Foreskin keratinocyte (primary cell): ENCODE measurements at places on chromosomes 12 and 14.

GRCh38 chr14:59199614-59200013 lies 11.1 kb downstream of the DAAM1 start:
- DNase-seq: no peak

DNA sequence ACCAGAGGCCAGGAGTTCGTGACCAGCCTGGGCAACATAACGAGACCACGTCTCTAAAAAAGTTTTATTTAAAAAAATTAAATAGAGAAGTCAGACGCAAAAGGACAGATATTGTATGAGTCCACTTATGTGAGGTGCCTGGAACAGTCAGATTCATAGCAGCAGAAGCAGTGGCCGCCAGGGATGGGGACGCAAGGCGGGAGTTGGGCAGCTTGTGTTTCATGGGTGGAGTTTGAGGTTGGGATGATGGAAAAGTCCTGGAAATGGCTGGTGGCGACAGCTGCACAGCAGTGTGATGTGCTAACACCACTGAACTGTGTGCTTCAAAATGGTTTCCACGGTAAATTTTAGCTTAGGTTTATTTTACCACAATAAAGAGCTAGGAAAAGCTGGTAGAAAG lies 57.6 kb upstream of the DDX11 start:
- no peak for DNase-seq

- no peak for DNase-seq
These were observed 91.8 kb downstream of the RIN3 start for GRCh38 chr14:92605274-92605940.

DNA sequence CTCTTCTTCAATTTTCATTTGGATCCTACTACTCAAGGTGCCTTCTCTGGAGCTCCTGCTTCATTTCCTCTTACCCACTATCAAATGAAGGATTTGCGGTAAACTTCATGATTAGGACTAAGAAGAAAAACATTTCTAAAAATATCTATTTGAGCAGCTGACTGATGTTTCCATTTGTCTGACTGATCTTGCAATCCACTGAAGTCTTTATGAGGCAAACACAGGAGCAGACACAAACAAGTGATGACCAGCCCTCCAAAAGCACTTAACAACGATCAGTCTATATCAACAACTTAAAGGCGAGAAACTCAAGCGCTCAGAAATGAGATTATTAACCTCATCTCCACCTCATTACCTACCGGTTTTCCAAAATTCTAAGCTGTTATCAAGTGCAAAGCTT lies 26.2 kb downstream of the OSBPL8 start:
- DNase-seq: no peak

- no peak for DNase-seq
These were observed 581.9 kb downstream of the VRK1 start for GRCh38 chr14:97379091-97379531.

- DNase-seq: no peak
These were observed 10.3 kb upstream of the ELK3 start for GRCh38 chr12:96183734-96184370.

- DNase-seq: no peak
These were observed 271.6 kb downstream of the CACNA1C start for GRCh38 chr12:2324387-2324786.

GRCh38 chr12:105041186-105041585 lies 43.1 kb downstream of the ALDH1L2 start:
- DNase-seq: no peak

- DNase-seq: peak; percentile 50
These were observed 34.4 kb downstream of the WBP11 start for GRCh38 chr12:14768823-14769405.

GRCh38 chr12:113445544-113446171 lies 23.5 kb downstream of the SDSL start:
- no peak for DNase-seq

DNA sequence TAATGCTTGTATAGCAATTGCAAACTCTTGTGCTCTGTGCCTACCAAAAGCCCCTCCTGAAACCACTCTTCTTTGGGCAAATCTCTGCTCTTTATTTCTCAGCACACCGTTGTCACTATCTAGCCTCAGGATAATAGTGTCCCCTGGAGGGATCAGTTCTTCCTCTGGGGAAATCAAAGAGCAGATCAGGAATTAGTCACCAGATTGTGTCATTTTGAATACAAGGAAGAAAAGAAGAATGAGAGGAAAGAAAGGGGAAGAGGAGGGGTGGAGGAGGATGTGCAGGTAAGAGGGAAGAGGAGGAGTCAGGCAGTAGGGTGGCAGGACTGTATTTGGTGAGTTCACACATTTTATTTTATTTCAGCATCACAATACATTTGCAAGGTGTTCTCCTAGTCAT lies 256.4 kb downstream of the GRIN2B start:
- no peak for DNase-seq

DNA sequence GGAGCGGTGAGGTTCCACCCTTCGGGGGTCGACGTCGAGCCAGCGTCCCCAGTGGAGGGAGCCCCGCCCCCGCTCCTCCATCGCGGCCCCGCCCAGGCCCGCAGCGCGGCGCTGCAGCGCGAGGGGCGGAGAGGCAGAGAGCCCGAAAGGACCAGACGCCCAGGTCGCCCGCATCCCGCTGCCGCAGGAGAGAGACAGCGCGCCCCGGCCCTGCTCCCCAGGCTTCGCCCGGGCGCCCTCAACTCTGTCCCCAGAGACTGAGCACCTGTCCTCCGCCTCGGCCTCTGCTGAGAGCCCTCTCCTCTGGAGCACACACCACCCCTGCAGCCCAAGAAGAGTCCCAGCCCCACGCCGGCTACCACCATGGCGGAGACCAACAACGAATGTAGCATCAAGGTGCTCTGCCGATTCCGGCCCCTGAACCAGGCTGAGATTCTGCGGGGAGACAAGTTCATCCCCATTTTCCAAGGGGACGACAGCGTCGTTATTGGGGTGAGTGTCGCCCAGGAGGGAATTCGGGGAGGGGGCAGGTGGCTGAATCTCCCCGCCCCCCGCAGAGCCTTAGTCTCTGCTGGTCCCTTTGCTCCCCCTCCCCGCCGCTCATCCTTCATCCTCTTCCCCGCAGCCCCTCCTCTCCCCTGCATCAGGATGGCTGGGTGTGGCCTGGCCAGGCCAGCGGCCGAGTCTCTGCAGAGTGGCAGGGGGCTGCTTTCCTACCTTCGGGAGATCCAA lies at the start of gene KIF5A:
Gene KIF5A, plus strand, starts transcription at position 136 of the 732 bp plus-strand sequence. Its CDS starts 228 bp downstream, at position 364.
- DNase-seq: no peak

GRCh38 chr14:92207928-92208265 lies 86.1 kb downstream of the CPSF2 start:
- DNase-seq: no peak

- DNase-seq: peak; percentile 98
These were observed 85.3 kb downstream of the SAMD4A start for GRCh38 chr14:54652188-54652587.

DNA sequence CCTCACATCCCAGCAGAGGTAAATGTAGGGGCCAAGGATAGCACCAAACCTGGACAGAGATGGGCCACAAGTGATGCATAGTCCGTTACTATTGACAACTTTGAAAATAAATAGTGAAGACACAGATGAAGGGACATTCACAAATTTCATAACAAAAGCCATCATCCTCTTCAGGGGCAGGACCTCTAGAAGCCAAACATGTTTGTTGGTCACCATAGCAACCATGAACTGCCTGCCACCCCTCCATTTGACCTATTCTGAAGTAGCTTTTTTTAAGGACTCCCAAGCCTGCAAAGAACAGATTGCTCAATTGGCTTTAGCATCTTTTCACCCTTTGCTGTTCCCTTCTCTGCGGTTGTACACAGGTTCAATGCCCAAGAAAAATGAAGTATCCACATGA lies 35.7 kb upstream of the MDM1 start:
- DNase-seq: no peak

GRCh38 chr12:94263011-94263811 lies 114.8 kb downstream of the PLXNC1 start:
- no peak for DNase-seq

DNA sequence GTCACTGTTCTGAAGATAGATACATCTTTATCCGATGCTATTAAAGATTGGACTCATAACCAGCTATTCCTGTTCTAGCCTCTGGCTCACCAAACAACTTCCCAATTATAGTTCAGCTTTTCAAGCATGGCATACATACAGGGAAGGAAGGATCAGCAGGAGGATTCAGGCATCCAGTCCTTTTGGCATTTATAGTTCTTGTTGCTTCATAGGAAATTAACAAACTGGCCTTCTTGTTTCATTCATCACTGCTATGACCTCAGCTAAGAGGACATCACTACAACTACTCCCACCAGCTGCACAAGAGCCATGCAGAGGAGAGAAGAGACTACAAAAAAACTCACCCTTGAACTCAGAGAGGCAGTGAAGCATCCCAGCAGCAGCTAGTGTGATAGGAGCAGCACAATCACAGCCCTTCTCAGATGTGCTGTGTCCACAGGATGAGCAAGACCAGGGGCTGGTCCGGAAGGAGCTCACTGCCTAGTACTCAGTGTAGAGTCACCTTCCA lies 100.5 kb downstream of the SPTSSA start:
- DNase-seq: no peak

DNA sequence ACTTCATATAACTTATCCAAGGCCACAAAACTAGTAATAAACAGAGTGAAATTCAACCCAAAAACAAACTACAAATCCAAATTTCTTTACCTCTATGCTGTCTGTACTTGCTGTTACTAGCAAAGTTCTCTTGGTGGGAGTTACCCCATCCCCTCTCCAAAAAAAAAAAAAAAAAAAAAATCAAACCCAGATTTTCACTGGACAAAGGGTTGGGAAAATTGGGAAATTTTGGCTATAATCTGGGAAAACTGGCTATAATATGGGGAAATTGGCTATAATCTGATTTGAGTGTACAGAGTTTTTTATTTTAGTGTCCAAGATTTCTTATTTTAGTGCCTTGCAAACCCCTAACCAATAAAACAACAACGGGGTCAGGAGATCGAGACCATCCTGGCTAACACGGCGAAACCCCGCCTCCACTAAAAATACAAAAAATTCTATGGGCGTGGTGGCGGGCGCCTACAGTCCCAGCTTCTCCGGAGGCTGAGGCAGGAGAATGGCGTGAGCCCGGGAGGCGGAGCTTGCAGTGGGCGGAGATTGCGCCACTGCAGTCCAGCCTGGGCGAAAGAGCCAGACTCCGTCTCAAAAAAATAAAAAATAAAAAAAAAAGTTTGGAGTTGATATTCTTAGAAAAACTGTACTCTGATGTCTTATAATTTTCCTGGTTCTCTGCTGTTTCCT lies 148.4 kb downstream of the CHST11 start:
- no peak for DNase-seq

- peak; percentile 64 for DNase-seq
These were observed 3.8 kb upstream of the SMARCC2 start for GRCh38 chr12:56193025-56193578.

- peak; percentile 37 for DNase-seq
These were observed 9.2 kb upstream of the CCDC196 start for GRCh38 chr14:66476964-66477363.

GRCh38 chr12:122202017-122202416 lies 1.5 kb upstream of the B3GNT4 start:
- DNase-seq: no peak

DNA sequence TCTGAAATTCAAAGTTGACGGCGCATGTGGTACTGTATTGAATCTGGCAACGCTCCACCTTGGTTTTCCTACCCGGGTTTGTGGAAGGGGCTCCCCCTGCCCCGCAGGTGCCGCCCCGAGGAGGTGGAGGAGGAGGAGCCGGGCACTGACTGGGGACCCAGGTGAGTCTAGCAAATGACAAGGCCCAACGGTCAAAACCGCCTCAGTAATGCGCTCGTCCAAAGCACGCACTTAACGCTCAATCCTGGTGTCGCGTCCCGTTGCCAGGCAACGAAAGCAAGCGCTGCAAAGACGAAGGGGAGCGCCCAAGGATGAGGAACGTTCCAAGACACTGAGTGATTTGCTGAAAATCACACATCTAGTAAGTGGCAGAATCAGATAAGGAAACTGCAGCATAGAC lies 24.0 kb upstream of the CLEC4E start:
- DNase-seq: no peak

DNA sequence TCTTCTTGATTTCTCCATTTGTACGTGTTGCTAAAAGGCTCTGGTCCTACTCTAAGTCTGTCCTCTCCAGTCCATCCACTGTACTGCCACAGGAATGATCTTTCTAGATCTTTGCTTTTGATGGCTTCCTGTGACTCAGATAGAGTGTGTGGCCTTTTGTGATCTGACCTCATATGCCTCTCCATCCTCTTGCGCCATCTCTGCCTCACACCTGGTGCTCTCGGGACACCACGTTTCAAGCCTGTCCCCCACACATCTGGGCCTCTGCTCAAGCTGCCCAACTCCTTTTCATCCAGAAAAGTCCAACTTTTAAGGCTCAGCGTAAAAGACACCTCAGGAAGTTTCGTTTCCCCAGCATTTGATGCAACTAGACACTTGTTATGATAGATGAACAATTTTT lies 39.0 kb downstream of the DCAF4 start:
- peak; percentile 11 for DNase-seq

DNA sequence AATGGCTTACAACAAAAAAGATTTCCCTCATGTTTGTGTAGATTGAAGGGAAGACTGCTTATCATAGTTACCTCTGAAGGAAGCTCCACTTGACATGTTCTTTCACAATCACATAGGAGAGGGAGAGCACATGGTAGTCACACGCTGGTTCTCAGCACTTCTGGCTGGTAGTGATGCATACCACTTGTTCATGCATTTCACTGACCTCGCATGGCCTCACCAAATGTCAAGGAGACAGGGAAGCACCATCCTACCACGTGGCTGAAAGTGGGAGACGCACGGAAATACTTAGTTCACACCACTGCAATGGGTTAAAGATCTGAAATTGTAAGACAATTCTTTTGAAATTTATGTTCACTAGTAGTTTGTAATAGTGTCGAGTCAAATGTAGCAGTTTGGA lies 74.0 kb downstream of the PDE3A start:
- DNase-seq: no peak

DNA sequence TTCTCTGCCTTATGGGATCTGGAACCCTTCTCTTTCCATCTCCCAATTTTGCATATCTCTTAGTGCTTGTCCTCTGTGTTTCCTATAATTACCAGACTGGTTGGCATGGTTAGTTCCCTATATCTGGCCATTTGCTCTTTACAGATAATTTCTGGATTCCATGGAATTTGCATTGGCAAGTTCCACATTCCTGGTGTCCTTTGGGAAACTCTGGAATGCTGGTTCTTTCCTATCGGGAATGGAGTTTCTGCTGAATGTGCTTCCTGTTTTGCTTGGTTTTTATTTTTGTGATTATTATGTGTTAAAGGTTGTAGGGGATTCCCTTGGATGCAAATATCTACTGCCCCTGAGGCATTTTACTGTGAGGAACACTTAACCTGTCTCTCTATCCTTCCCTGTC lies 193.0 kb upstream of the BTG1 start:
- DNase-seq: no peak

DNA sequence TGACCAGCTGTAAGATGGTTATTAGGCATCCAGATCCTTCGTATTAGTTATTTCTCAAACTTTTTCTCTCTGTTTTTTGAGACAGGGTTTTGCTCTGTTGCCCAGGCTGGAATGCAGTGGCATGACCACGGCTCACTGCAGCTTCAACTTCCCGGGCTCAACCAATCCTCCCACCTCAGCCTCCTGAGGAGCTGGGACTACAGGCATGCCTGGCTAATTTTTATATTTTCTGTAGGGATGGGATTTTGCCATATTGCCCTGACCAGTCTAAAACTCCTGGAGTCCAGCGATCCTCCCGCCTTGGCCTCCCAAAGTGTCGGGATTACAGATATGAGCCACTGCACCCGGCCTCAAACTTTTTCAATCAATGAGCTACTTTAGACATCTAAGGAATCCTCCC lies 33.1 kb downstream of the FZD10 start:
- DNase-seq: no peak

- no peak for DNase-seq
These were observed 77.0 kb upstream of the FGD4 start for GRCh38 chr12:32322354-32322753.

GRCh38 chr14:56195704-56196103 lies 77.5 kb downstream of the PELI2 start:
- no peak for DNase-seq

- no peak for DNase-seq
These were observed 182.1 kb downstream of the NELL2 start for GRCh38 chr12:44694017-44694416.
